SJSA1 (cell line): ENCODE measurements at places on chromosomes 5 and 9.

DNA sequence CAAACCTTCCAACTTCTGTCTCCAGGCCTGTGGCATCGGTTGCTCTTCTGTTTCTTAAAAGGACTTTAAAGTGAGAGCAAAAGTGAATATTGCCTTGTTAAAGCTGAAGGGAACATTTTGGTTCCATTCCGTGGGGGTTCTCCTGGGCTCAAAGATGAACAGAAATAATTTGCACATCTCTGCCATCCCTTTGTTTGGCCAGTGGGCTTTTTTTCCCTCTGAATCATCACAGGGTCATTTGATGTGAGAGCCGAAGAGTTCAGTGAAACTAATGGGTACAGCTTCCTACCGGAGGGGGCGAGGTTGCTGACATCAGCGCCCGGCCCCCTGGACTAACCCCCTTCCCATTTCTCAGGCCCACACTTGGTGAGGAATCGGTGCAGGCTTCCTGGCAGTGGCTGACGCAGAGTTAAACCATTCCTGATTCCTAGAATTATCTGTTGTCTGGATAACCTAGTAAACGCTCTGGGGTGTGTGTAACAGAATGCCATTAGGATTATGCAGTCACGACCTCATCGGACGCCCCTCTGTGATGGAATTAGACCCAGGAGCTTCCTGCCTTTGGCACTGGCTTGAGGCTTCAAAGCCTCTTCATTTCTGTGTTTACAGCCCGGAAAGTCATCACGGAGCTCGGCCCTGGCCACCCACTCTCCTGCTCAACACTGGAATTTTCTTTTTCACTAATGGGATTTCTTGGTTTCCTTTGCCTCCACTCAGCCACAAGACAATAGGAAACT lies 61.6 kb upstream of the RPL26L1 start:
- DNase-seq, result peak; percentile 99
- peak overlapping the region; percentile 1 for H3K4me3 ChIP-seq
- H3K27me3 ChIP-seq, result no peaks in the 10 kb centered on the region
- peaks cover 76% of the 10 kb centered on the region for H3K4me1 ChIP-seq
- peaks cover 50% of the 10 kb centered on the region for H3K36me3 ChIP-seq

- no peak overlapping the region for H3K27ac ChIP-seq
- no peak overlapping the region for H3K4me3 ChIP-seq
- H3K4me1 ChIP-seq, result no peaks in the 10 kb centered on the region
- no peaks in the 10 kb centered on the region for H3K36me3 ChIP-seq
These were observed 154.4 kb upstream of the COX7C start for GRCh38 chr5:86463339-86463738.

DNA sequence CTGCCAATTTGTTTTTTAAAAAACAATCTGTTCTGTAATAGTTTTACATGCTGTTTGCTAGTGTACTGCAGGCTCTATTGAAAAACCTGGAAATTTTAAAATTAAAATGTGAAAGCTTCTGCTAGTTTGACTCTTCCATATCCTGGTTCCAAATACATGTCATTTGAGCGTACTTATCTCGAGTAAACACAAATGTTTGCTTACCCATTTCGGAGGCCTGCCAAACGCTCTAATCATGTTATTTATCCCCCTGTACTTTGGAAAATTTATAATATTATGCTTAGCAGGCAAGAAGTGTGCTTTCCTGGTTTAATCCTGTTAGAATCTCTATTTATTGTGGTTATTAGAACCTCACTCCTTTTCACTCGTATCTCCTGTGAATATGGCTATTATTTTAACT lies 476.8 kb upstream of the CYLC2 start:
- no peak overlapping the region for H3K4me3 ChIP-seq
- H3K27me3 ChIP-seq, result no peaks in the 10 kb centered on the region
- no peak for DNase-seq
- H3K27ac ChIP-seq, result no peak overlapping the region

GRCh38 chr9:122822938-122823337 lies 5.5 kb downstream of the PDCL start:
- DNase-seq, result no peak
- H3K27ac ChIP-seq, result no peak overlapping the region
- no peak overlapping the region for H3K4me3 ChIP-seq
- peaks cover 24% of the 10 kb centered on the region for H3K4me1 ChIP-seq

- no peaks in the 10 kb centered on the region; the same call in 1 of the 2 replicates for H3K27me3 ChIP-seq
- peaks cover 6% of the 10 kb centered on the region for H3K4me1 ChIP-seq
- H3K27ac ChIP-seq, result no peak overlapping the region
- DNase-seq, result no peak
These were observed 58.3 kb upstream of the NFIL3 start for GRCh38 chr9:91481972-91482371.
